Left ventricle myocardium inferior (tissue), 1 donor: ENCODE measurements at places on chromosomes 4 and X. TPM values are rescaled to one million over a fixed set of nuclear protein-coding genes. Genes with fewer than 3 reads are reported as not detected.

GRCh38 chrX:153909024-153909979, 4.8 kb downstream of the AVPR2 start:
- DNase-seq: peak; percentile 32

DNA sequence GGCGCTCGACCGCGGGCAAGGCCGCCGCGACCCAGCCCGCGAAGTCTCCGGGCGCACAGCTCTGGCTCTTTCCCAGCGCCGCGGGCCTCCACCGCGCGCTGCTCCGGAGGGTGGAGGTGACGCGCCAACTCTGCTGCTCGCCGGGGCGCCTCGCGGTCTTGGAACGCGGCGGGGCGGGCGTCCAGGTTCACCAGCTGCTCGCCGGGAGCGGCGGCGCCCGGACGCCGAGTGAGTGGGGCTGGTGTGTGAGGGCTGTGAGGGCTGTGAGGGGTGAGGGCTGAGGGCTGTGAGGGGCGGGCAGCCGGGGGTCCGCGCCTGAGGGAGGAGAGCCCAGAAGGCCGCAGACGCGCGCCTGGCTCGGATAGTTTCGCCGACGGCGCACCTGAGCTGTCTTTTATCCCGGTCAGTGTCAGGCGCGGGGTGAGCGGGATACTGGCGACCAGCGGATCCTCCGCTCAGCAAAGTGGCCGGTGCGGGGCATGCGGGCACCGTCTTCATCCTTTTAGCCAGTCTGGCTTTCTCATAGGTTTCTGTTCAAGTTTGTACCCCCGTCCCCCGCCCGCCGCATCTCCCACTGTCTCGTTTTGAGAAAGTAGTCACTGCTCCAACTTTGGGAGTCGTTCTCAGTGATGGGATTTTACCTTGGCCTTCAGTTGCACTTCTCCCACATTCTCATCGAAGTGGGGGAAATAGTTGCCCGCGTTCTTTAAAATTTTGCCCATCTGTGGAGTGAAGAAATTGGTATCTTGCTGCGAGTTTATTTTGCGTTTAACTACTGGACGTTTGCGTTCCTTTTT, 586 bp downstream of the HERC5 start:
- peak; percentile 52 for DNase-seq

- DNase-seq: no peak
These were observed 4.3 kb downstream of the ZXDB start for GRCh38 chrX:57596109-57596508.

- DNase-seq: no peak
These were observed 311.6 kb downstream of the FAM133A start for GRCh38 chrX:93985344-93986307.

GRCh38 chr4:157223456-157223855, 2.9 kb downstream of the GRIA2 start:
- DNase-seq: no peak

DNA sequence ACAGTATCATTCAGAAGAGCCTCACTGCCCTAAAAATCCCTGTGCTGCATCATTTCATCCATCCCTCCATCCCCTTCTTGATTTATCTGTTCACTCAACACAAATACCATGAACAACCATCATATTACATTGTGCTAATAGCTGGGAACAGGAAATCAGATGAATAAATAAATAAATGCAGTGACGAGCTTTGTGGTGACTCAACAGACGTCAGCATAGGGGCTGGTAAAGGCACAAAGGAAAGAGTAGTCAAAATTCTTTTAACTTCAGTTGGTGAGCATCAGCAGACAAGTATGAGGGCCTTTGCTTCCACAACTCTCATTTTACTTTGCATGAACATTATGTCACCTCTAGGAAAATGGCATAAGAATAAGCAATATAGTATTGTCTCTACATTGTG, 65.5 kb downstream of the EDNRA start:
- DNase-seq: no peak

- no peak for DNase-seq
These were observed 116.9 kb downstream of the EFNB1 start for GRCh38 chrX:68945603-68946228.

GRCh38 chr4:185665655-185666054, 130.3 kb upstream of the PDLIM3 start:
- DNase-seq: no peak

DNA sequence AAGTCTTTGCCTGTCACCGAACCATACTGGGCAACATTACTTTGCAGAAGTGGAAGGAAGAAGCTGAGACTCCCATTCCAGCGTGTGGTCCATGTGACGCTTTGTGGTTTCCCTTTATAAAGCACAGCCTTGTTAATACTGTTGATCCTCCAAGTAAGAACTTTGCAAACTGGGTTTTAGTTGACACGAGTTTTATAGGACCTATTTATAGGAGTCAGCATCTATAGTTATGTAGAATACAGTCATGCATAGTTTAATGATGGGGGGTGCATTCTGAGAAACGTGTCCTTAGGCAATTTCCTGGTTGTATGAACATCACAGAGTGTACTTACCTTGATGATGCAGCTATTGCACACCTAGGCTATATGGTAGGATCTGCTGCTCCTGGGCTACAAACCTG, 1879.4 kb upstream of the TENM3 start:
- no peak for DNase-seq

- no peak for DNase-seq
These were observed 103.8 kb downstream of the USP46 start for GRCh38 chr4:52555356-52555716.

DNA sequence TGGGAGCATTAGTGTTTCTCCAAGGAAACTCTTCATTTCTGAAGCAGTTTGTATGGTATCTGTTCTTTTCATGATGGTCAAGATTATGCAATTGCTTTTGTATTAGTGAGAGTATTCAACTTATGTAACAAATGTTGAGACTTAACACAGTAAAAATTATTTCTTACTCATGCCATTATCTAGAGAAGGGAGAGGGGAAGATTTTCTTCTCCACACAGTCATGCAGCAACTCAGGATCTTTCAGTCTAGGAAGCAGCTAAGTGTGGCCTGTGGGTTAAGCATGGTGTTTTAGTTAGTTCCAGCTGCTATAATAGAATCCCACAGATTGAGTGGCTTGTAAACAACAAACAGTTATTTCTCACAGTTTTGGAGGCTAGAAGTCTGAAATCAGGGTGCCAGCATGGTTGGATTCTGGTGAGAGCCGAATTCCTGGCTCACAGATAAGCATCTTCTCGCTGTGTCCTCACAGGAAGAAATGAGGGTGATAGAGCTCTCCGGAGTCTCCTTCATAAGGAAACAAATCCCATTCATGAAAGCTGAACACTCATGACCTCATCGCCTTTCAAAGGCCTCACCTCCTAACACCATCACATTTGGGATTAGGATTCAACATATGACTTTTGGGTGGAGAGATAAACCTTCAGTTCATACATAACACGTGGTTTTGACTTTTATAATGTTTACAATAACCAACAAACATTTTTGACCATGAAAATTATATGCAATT, 101.2 kb downstream of the FRMPD4 start:
- DNase-seq: no peak

DNA sequence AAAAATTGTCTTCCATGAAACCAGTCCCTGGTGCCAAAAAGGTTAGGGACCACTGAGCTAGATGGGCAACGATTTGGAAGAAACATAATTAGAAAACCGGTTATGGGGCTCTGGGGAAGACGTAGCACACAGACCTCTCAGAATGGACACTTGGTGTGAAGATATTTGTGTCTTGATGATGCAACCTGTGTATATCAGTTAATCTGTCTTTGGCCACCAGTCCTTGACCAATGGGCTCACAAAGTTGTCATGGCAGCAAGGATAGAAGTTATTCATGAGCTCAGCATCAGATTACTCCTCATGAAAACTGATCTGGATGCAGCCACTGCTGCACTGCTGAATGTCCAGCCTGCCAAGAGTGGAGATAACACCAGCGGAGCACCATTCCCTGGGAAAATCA, 13.6 kb downstream of the MTNR1A start:
- DNase-seq: no peak

GRCh38 chrX:19658030-19658429, 142.7 kb upstream of the MAP3K15 start:
- DNase-seq: no peak

- no peak for DNase-seq
These were observed 293.5 kb downstream of the ZNF674 start for GRCh38 chrX:46251755-46252154.

- DNase-seq: no peak
These were observed 107.6 kb upstream of the C1QTNF7 start for GRCh38 chr4:15320121-15320678.

DNA sequence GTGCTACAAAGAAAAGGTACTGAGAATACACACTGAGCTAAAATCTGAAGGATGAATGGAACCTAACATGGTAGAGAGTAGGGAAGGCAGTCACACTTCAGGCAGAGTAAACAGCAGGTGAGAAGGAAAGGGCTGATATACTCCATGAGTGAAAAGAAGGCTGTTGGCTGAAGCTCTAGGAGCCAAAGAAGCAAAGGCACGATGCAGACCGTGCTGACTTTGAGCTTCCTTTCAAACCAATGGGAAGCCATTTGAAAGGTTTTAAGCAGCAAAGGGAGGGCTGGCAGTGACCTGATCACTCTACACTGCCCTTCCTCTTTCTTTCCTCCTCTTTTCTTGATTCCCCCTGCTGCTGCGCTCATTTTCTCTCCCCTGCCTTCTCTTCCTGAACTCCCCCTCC, 66.4 kb downstream of the TMEM154 start:
- no peak for DNase-seq

- no peak for DNase-seq
These were observed 158.9 kb downstream of the ADAMTS3 start for GRCh38 chr4:72410158-72410557.

DNA sequence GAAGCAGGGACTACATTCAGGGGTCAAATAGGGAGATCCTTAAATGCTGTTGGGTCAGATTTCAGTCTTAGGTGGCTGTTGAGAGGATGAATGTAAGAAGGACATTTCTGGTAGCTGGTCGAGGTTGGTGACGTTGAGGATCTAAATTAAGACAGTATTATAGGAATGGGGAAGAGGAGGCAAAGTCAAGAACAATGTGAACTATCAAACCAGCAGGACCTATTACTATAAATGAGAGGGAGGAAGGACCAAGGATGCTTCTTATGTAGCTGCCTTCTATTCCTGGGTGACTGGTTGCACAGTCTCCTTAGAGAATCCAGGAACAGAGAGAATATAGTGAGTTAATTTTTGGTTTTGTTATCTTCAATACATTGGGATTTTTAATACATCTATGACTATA, 118.5 kb upstream of the BMPR1B start:
- DNase-seq: no peak

DNA sequence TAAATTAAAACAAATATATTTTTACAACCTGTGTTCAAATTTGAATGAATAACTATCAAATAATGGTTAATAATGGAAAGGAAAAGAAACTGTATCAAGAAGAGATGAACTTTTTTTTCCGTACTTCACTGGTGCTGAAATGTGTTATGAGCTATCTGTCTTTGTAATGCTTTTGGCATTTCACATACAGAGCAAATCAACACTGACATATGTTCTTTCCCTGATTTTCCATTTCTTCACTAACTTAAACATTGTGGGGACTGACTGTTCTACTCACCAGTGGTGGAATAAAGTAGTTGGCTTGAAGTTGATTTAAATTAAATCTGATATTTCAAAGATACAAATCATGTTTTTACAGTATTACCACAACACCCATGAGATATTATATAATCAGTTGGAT, 304.0 kb upstream of the BMP3 start:
- DNase-seq: no peak

DNA sequence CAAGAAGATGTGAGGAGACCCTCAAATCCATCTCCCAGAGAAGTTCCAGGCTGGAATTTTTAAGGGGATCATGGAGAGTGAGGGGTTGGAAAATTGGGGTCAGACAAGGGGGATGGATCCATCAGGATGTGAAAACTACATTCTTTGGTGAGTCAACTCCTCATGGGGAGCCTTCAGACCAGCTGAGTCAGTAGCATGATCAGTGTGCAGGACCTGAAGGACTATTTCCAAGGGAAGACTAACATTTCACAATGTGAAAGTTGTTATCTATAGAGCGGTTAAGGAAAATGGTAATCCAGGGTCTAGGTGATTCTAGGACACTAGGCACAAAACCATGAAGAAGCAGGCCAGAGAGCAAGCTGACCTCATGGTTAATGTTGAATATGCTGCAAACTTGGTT, 38.6 kb upstream of the CEP135 start:
- no peak for DNase-seq

DNA sequence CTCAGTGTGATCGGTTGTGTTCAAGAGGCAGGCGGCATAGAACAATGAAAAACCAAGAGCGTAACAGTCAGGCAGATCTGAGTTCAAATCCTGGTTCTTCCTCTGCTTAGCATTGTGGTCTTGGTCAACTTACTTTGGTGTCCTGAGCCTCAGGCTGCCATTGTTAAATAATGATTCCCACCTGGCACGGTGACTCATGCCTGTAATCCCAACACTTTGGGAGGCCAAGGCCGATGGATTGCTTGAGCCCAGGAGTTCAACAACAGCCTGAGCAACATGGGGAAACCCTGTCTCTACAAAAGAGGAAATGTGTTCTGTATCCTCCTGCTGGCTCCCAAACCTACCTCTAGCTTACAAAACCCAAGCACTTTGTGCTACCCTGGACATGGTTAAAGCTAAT, 129.0 kb upstream of the STX18 start:
- DNase-seq: no peak

GRCh38 chr4:40681600-40681999, 51.9 kb upstream of the RBM47 start:
- DNase-seq: no peak

- no peak for DNase-seq
These were observed 51.0 kb upstream of the ENPP6 start for GRCh38 chr4:184268584-184269160.

DNA sequence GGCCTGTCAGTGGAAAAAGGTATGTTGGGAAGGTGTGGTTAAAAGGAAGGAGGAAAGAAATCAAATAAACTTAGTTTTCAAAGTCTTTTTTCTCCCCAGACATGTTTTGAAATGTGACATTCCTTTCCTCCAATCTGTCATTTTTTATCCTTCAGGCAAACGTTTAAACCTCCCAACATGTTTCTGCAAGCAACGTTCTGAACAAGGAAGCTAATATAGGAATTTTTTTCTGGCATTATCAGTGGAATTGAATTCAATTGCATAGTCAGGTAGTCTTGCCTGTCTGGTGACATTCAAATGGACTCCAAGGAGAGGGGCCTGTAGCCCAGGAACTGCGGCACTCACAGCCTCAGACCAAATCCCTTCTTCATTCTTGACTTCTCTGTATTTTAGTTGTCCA, 30.0 kb upstream of the RASSF6 start:
- no peak for DNase-seq

GRCh38 chr4:182765987-182766856, 151.0 kb downstream of the DCTD start:
- no peak for DNase-seq

The MAGEA1 gene
- not detected for total RNA-seq

The SPATA4 gene
- total RNA-seq: 0.55 TPM

The SSX1 gene
- not detected for total RNA-seq

The CT45A8 gene
- total RNA-seq: not detected

The PNMA6F gene
- not detected for total RNA-seq

The CXorf58 gene
- total RNA-seq: 0.49 TPM

The UGT2B11 gene
- total RNA-seq: not detected

The RASGEF1B gene
- total RNA-seq: 4.3 TPM

The MAGEA8 gene
- total RNA-seq: not detected

The ANXA3 gene
- total RNA-seq: 34.5 TPM

The FRMD7 gene
- total RNA-seq: 0.14 TPM

The CXCL3 gene
- 0.30 TPM for total RNA-seq

The GAGE13 gene
- not detected for total RNA-seq

The FRMPD4 gene
- total RNA-seq: 2.8 TPM
